Endodermal cell (in vitro differentiated cells): ENCODE measurements at places on chromosomes 7 and 10. TPM values are rescaled to one million over a fixed set of nuclear protein-coding genes. Genes with fewer than 3 reads are reported as not detected.

ZNF485 gene
- 1.6 to 4.6 TPM (median 3.6 TPM) in 3 replicates for total RNA-seq

ACTL6B gene
- total RNA-seq = not detected in 3 replicates

DNA sequence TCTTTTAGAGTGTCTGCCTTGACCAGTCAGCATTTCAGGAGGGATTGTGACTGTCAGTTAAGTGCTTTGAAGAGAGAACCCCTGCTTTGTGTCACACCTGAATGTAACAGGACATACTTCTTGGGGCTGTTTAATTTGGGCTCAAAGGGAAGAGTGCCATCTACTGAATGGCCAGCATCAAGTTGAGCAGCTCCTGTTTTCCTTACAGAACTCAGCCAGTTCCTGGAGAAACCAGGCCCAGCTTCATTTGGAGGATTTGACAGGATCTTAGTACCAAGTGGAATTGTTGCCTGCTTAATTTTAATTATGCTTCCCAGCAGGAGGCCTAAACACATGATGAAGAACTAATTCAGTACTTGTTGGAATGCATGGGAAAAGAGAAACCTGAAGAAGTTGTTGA, 8.3 kb downstream of the ADD3 start:
- DNase-seq = peak; percentile 68

GRCh38 chr10:70101668-70102067, 31.0 kb downstream of the AIFM2 start:
- no peak for DNase-seq

- peak; percentile 13 for DNase-seq
Observed at GRCh38 chr10:130227883-130228282, 91.7 kb downstream of the GLRX3 start.

DNA sequence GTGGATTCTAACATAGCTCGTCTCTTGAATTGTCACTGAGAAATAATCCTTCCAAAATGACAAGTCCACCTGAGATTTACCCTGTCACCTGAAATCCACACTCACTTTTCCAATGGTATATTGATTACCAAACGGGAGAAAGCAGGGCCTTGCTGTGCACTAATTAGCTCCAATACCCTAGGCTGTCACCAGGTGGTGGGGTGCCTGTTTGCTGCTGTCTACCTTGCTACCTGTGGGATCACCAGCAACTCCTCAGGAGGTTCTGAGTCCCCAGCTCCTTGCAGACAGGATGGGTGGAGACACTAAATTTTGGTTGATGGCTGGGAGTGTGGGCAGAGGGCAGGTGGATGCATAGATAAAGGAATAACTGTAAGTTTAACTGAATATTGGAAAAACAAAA, 237.2 kb upstream of the ZNF32 start:
- DNase-seq = peak; percentile 77

GRCh38 chr10:43044448-43044921, 32.4 kb upstream of the RET start:
- peak; percentile 59 for DNase-seq

GRCh38 chr7:107150375-107151073, 18.3 kb upstream of the HBP1 start:
- peak; percentile 85 for DNase-seq

- DNase-seq = no peak
Observed at GRCh38 chr7:2666155-2666554, 21.8 kb upstream of the AMZ1 start.

- DNase-seq = no peak
Observed at GRCh38 chr10:95503001-95503400, 58.2 kb downstream of the SORBS1 start.
